DMS 273 treated with DMSO at 0.1 percent for 48 hours (cell line): ENCODE measurements at places on chromosomes 7 and 10.

GRCh38 chr7:96219378-96220130, 102.3 kb downstream of the SLC25A13 start:
- no peak for DNase-seq

DNA sequence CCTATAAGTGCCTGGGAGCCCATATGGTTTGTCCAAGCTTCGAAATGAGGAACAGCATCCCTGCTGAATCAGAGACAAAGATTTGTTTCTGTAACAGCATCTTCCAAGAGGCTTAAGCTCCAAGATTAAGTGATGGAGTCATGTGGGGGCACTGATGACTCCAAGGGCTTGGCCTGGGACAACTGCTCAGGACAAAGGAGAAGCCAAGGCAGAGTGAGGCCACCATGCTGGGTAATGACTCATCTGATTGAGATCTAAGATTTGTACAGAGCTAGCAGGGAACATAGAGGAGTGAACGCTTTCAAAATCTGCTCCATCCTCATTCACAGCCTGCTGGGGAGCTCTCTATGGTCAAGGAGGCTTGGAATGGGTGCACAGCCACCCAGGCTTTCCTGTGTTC, 49.3 kb downstream of the C10orf120 start:
- DNase-seq = no peak

DNA sequence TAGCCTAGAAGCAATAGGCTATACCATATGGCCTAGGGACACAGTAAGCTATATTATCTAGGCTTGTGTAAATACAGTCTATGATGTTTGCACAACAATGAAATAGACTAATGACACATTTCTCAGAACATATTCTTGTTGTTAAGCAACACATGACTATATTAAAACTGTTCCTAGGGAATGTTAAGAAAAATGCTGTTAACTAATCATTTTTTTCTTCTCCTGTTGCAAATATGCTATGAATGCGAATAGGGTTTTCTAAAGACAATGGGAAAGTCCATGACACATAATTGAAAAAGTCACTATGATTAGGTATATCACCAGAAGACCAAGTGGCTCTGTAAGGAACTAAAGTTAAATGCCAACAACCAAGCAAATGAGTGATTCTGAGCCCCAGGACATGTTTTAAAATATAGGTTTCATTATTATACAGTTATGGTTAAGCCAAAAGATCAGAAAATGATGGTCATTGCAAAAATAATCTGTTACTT, 454.0 kb upstream of the SORCS1 start:
- DNase-seq = no peak

DNA sequence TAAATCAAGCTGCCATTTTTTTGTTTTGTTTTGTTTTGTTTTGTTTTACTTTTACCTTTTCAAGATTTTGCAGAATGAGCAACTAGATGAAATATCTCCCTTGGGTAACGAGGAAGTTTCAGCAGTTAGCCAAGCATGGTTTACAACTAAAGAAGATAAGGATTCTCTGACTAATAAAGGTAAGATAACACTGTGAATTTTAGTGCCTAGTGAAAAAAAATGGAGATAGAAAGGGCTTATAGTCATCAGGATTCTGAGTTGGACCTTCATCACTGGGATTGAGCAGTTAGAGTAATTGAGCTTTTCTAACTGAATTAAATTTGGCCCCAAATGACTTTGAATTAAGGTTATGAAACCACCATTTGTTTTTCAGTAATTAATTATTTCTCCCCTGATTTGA, 21.2 kb downstream of the DMTF1 start:
- DNase-seq = no peak

DNA sequence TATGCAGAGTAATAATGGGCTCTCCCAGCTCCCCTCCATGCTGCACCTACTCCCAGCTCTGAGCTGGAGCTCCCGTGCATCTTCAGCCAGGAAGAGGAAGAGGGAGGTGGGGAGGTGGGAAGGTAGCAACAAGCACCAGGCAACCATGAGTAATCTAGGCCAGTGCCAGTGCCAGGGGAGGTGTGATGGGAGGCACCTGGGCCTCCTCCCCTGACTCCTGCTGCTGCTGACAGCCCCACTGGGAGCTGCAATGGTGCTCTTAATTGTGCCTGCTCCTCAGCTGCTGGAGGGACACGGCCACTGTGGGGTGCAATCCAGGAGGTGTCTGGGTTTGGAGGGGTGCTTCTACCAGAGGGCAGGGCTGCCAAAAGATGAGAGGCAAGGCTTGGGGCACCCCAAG, 243.0 kb downstream of the PLXNA4 start:
- no peak for DNase-seq

DNA sequence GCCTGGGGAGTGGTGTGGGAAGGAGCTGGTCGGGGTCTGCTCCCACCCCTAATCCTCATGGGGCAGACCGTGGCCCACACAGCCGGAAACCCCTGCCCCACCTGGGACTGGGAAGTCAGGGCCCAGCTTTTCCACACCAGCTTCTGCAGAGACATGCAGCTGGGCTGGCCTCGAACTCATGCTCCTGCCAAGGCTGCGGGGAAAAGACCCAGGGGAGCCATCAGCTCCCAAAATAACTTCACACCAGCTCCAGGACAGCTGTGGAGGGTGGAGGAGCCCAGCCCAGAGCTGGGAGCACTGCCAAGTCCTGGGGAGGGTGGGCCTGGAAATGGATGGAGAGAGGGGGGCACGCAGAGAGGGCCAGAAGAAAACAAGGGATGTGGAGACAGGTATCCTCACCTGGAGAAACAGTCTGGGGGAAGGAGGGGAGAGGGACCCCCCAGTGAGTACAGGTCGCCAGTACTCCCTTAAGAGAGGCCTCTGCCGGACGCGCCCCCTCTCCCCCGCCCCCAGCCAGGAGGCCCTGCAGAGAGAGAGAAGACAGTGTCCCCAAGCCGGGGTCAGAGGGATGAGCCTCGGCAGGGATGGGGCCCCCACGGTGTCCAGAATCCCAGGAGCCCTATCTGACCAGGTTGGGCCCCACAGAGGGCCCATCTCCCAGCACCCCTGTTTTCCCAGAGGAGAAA, 11.5 kb upstream of the GRIFIN start:
- DNase-seq = peak; percentile 43

DNA sequence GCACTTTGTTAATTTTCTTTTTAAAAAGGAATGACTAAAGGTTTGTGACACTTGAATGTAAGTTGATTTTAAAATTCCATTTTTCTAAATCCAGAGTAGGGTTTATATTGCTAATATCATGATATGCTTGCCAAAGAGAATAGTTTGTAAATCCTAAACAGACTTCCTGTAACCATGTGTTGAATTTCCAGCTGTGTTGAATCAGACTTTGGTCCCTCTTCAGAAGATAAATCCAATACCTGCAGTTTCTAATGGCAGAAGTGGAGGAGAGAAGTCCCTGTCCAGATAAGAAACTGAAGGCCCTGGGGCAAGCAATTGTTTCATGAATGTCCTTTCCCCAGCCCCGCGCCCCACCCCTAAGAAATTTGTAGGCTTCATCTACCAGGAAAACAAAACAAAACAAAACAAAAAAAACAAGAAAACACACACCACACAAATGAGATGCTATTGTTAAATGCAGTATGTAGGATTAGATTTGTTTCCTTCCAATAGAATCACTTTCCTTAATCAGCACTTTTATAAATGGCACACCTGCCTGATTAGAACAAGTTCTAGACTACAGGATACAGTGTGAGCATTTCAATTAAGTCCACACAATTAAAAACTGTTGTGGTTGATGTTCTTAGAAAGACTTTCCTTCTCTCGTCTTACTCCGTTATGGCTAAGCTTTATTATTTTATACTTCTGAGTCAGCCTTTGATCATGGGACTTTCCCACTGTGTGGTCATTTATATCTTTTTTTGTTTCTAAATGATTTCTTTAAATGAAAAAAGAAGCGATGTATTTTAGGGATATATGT, 122.8 kb downstream of the KAT6B start:
- no peak for DNase-seq

DNA sequence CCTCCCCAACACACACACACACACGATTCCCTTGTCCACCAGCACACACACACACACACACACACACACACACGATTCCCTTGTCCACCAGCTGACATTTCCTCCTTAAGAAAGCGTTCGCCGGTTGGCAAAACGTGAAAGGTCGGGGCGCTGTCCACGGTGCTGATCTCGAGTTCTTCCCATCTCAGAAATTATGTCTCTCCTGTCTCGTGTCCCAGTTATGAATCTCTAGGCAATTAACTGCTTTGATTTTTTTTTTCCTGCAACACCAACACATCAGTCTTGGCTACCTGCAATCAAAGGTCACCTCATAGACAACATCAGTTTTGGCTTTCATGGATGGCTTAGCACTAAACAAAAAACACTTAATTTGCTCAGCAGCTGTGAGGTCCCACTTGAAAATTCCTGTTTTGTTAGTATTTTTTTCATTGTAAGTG, 1.9 kb downstream of the INA start:
- DNase-seq = no peak

- DNase-seq = no peak
Measured at GRCh38 chr7:109552017-109552416, 982.3 kb downstream of the DNAJB9 start.

- DNase-seq = no peak
Measured at GRCh38 chr7:96481796-96482195, 159.9 kb upstream of the SLC25A13 start.

DNA sequence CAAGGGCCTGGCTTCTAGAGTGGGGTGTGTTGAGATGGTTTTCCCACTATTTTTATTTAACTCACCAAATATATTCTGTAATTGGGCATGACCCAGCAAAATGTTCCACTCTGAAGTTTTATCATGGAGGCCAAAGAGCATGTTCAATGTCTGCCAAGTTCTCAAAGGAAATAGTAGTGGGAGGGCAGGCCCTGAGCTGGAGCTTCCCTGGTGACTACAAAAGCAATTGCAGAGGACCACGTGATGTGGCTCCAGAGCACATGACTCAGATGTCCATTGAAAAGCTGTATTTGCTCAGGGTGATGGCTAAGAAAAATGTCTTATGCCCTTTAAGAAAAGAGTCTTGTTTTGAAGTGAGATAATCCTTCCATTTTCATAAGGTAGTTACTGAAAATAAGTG, 1024.8 kb downstream of the LRMDA start:
- DNase-seq = no peak

DNA sequence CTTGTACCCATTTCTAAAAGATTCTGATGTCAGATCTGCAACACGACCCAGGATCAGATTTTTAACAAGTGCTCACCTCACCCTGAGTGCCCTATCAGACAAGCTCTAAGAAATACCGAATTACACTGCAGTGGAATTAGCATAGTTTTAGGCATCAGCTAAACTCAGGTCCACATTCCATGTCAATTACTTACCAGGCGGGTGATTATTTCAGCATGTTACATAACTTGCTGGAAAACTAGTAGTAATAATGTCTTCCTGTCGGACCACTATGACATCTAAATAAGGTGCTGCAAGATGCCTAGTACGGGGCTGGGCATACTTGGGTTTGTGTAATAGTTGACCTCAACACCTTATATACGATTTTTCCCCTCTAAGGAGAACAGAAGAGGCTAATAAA, 21.0 kb downstream of the TRIL start:
- DNase-seq = no peak

DNA sequence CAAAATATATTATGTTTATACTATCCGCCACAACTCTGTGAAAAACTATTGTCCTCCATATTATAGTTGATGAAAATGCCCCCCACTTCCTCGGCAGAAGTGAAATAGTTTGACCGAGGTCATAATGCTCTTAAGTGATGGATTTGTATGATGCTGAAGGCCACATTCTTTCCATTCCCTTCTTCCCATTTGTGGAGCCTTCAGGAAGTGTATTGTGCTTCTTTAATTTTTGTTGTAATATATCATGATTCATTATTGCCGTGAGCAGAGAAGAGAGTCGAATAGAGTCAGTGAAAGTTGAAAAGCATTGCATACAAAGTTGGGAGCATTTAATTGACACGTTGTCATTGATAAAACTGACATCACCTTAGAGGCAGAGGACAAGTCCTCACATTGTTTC, 460.3 kb downstream of the SUGCT start:
- no peak for DNase-seq

DNA sequence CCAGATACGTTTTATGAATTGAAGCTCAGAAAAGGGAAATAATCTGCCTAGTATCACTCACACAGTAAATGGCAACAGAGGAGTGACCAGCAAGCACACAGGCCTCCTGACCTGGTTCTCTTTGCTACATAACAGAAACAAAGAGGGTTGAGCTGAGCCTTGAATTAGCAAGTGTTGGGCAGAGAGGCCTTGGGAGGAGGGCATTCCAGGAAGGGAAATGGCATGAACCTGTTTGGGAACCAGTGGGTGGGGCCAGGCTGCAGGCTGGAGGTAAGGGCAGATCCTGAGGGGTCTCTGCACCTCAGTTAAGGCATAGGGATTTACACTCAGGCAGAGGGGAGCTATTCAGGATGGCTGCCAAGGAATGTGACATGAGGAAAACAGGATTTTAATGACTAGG, 24.8 kb upstream of the CYCS start:
- no peak for DNase-seq

DNA sequence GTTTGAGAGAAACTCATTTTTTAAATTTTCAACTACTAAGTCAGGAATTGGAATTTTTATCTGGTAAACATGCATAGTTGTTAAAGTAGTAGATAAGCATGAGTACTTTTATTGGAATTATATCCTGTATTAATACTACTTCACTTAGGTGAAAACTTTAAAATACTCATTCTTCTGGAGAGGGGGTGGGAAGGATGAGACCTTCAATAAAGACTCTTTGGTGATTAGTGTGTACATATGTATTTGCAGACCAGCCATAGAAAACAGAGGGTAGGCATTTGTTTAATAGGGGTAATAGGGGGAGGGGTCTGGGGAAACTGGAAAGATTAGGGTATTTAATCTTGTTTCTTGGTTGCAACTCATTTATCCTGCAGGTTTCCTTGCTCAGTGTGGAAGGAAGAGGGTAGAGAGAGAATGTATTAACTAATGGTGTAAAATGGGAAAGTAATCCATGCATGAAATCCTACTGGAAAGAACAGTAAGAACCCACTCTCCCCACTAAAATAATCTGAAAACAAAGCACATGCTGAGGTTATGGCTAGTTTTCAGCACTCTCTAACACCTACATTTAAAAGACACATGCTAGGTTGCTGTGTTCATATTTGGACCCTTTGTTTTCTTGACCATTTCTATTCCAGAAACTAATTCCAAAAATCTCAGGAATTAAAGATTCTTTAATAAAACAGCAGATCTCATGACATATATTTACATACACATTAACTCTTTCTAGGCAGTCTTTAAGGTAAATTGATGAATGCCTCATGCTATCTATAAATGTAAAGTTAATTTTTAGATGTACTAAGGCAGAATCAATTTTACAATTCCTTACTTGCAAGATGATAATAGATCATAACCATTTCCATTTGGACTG, 6.2 kb upstream of the IGF2BP3 start:
- peak; percentile 69 for DNase-seq

GRCh38 chr7:48004638-48005037, 24.3 kb downstream of the SUN3 start:
- DNase-seq = no peak
